ENCODE measurements at places on chromosomes 12 and 14.

- no peak for DNase-seq
Observed at GRCh38 chr14:88163731-88164255, 158.9 kb downstream of the GPR65 start.

- no peak for DNase-seq
Observed at GRCh38 chr12:19893514-19893913, 454.2 kb downstream of the AEBP2 start.

DNA sequence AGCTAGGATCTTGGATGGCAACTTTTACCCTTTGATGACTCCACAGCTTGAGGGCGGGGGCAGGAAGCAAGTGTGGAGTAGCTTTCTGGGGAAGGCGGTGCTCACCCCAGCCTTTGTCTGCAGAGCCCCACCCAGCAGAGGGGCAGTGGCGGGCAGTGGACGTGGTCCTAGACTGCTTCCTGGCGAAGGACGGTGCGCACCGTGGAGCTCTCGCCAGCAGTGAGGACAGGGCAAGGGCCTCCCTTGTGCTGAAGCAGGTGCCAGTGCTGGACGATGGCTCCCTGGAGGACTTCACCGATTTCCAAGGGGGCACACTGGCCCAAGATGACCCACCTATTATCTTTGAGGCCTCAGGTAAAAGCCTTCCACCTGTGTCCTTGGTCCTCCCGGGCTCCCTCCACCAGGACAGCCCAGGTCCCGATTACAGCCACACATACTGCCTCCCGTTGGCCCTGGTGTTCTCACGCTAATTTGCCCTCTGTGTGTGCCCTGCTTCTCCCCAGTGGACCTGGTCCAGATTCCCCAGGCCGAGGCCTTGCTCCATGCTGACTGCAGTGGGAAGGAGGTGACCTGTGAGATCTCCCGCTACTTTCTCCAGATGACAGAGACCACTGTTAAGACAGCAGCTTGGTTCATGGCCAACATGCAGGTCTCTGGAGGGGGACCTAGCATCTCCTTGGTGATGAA lies 1.2 kb downstream of the TAPBPL start:
- no peak for DNase-seq

GRCh38 chr14:24705840-24706239 lies 71.8 kb upstream of the GZMB start:
- no peak for DNase-seq

DNA sequence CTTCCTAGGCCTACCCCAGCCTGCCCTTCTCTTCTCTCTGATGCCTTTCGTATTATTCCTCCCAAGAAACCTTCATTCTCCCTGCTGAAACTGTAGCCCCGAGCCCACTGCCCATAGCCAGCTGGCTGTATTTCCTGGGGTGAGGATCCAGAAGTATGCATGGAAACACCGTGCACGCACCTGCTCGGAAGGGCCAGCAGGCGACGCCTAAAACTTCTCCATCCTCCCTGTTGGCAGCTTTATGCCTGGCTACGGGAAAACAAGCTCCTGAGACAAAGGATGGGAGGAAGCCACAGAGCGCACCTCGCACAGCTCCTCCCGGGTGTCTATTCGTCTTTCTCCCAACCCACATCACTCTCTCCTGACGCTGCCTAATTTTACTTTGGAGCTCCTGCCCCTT lies 69.0 kb upstream of the CAPRIN2 start:
- DNase-seq = no peak

DNA sequence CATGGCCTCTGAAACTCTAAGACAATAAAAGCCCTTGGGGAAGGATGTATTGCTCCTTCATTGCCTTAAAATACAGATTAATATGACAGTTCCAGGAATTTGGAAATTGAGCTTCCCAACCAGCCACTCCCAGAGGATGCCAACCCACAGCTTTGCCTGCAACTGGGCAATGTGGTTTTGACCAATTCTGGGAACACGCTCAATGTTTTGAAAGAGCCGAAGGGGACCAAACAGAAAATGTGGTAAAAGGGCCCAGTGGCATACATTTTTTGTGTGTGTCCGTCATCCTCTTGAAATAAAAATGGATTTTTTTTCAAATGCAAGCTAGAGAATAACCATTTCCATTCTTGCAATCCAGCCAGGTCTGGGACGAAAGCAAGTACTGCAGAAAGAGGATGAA lies 88.3 kb upstream of the PLEKHG7 start:
- DNase-seq = no peak

GRCh38 chr14:64953661-64954060 lies 11.1 kb upstream of the GPX2 start:
- DNase-seq = no peak

- no peak for DNase-seq
Observed at GRCh38 chr12:90333939-90334338, 621.0 kb downstream of the CCER1 start.

- DNase-seq = no peak
Observed at GRCh38 chr12:114194956-114195355, 211.0 kb downstream of the TBX5 start.

All from esophagus squamous epithelium (tissue), 5 donors.